ENCODE measurements at places on chromosomes 16 and 17.

- DNase-seq, result no peak
Measured at GRCh38 chr17:42459256-42459800, 650 bp downstream of the ATP6V0A1 start.

- no peak for DNase-seq
Measured at GRCh38 chr16:3787924-3788661, 70.8 kb upstream of the TRAP1 start.

DNA sequence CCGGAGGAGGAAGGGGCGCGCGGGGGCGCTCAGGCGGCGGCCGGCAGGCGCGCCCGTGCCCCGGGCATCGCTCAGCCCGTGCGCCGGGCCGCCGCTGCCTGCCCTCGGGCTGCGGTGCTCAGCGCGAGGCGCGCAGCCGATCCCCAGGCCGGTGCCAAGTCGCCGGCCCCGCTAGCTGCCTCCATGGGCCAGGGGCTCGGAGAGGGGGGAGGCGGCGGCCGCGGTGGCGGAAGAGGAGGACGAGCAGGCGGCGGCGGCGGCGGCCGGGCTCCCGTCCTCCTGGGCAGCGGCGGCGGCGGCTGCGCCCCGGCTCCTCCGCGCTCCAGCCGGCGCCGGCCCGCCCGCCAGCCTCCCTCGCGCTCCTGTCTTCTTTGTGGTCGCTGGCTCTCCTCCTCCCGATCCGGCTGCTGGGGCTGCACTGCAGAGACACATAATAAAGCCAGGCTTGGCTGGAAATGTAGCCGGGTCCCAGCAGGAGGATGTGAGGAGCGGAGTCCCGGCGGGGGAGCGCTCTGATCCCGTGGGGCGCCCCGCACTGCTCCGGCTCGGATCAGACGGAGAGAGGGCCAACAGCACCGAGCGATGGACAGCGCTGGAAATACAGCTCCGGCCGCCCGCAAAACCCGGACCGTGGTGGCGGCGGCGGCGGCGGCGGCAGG, 889 bp upstream of the ZNF423 start:
- DNase-seq, result no peak

GRCh38 chr17:14068542-14069250, 608 bp upstream of the COX10 start:
- DNase-seq, result no peak

DNA sequence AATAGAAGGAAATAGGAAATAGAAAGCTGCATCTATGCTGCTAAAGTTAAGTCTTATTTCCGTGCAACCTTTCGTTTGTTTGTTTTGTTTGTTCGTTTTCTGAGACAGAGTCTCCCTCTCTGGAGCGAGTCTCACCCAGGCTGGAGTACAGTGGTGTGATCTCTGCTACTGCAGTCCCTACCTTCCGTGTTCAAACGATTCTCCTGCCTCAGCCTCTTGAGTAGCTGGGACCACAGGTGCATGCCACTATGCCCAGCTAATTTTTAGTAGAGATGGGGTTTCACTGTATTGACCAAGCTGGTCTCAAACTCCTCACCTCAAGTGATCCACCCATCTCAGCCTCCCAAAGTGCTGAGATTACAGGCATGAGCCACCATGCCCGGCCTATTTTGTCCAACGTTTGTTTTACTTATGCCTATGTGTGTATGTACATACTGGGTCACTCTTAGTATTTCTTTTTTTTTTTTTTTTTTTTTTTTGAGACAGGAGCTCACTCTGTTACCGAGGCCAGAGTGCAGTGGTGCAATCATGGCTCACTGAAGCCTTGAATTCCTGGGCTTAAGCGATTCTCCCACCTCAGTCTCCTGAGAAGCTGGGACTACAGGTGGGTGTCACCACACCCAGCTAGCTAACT, 16.8 kb downstream of the BMERB1 start:
- DNase-seq, result no peak

- DNase-seq, result no peak
Measured at GRCh38 chr16:67257486-67258160, 8.8 kb downstream of the SLC9A5 start.

GRCh38 chr16:9820476-9821246, 361.6 kb downstream of the GRIN2A start:
- no peak for DNase-seq

GRCh38 chr17:64004903-64005733, 7.0 kb downstream of the PRR29 start:
- DNase-seq, result no peak

DNA sequence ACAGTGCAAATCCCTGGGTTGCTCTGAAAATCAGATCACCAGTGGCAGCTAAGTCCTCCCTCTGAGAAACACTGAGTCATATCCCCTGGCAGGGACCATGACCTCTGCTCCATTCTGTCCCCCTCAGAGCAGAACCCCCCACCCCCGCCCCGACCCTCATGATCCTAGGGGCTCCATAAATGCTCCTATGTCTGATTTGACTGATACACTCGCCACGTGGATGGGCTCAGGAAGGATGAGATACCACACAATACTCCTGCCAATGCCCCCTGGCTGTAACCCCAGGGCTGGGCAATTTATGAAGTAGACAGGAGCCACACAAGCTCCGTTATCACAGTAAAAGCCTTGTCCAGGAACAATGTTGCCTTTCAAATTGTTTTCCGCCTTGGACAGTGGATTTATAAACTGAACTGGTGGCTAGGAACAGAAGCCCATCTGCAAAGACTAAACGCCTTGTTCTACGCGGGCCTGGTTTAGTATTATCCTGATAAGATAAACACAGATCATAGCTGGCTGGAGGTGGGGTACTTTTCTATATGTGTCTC, 394.8 kb downstream of the SLC39A11 start:
- DNase-seq, result no peak

- DNase-seq, result peak; percentile 24
Measured at GRCh38 chr17:3012926-3013581, 50.4 kb downstream of the OR1D5 start.

DNA sequence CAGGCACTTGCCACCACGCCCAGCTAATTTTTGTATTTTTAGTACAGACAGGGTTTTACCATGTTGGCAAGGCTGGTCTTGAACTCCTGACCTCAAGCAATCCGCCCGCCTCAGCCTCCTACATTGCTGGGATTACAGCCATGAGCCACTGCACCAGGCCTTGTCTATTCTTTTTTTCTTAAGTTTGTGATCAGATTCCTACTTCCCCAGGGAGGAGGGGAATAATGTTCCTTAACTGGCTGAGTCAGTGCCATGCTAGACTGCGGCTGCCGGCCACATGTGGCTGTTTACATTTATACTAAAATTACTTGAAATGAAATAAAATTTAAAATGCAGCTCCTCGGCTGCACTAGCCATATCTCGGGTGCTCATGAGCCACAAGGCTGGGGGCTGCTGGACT, 27.8 kb upstream of the USP36 start:
- DNase-seq, result no peak

DNA sequence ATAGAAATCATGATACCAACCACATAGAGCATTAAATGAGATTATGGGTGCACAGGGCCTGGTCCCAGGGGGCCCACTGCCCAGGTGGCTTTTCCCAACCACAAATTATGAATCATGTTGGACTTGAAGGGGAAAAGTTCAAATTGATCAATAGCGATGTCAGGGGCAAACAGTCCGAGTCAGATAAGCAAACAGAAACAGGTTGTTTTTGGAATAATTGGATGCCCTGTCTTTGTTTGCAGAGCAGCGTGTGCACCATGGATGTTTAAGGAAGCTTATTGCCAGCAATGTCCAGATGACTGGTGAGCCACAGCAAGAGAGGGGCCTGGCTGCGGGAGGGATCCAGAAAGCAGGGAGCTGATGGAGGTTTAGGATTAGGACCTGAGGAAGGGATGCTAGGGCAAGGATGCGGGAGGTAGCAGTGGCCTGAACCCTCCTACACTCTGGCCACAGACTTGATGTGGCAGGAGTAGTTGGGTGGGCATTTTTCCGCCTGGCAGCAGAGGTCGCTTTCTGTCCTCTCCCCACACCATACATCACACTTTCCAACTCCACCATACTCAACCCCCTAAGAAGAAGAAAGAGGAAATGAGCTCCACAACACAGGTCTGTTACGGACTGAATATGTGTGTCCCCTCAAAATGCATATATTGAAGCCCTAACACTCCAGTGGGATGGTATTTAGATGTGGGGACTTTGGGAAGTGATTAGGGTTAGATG, 266.4 kb upstream of the RPL38 start:
- no peak for DNase-seq

DNA sequence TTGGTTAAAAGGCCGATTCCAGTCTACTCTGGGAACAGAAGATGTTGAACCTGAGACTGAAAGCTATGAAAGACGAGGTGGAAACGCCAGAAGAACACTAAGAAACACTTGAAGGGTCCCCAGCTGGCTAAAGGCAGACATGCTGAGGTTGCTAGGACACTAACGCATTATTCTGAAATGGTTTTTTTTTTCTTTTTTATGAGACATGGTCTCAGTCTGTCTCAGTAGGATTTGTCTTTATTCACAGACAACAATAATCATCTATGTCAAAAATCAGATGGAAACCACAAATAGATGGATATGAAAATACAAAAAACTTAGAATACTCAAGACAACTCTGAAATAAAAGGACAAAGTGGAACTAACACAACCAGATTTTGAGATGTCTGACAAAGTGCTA, 35.0 kb upstream of the RASD1 start:
- DNase-seq, result no peak

DNA sequence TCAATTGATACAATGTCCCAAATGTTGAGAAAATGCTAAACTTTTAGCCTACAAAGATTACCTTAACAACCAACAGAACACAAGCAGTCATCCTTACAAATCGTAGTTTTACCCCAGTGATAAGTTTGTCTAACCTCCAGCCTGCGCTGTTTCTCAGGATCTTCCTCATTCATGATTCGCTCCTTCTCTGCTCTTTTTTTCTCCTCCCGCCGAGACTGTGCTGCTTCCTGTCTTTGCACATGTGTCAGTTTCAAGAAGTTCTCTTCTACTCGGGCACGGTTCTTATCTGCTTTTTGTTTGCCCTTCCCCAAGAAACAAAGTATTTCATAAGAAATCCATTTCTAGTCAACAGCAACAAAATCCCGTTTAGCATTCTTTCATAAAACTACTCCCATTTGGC, 10.2 kb upstream of the STRADA start:
- DNase-seq, result no peak

DNA sequence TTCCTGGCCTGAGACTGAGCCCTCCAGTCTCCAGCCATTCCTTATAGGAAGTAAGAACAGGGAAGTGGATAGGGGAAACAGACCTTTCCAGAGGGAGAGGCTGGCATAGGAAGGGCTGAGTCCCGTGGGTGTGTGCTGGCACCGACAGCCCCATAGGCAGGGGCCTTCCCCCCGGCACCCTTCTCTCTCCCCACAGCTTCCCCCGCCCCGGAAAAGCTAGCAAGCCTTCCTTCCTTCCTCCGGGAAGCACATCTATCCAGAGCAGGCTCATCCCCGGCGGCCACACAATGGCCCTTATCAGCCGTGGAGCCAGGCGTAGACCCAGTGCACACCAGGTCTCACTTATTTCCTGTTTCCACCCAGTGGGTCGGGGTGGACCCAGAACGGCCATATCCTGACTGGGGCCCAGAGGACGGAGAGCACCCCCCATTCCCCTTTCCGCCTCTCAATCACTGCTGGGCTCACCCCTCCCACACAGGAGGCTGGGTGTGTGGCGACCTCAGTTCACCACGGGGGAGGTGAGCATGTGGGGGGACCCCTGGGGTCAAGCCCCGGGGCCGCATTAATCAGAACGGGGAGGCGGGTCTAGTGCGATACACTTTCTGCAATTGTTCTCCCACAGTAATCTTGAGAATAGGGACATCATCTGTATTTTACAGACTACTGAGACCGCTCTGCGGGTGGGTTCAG, 950 bp upstream of the MYO1C start:
- no peak for DNase-seq

DNA sequence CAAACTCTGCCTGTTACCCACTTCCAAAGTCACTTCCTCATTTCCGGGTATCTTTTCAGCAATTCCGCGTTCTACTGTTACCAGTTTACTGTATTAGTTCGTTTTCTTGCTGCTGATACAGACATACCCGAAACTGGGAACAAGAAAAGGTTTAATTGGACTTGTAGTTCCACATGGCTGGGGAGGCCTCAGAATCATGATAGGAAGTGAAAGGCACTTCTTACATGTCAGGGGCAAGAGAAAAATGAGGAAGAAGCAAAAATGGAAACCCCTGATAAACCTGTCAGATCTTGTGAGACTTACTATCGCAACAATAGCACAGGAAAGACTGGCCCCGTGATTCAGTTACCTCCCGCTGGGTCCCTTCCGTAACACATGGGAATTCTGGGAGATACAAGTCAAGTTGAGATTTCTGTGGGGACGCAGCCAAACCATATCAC, 30.9 kb downstream of the PAFAH1B1 start:
- DNase-seq, result no peak

DNA sequence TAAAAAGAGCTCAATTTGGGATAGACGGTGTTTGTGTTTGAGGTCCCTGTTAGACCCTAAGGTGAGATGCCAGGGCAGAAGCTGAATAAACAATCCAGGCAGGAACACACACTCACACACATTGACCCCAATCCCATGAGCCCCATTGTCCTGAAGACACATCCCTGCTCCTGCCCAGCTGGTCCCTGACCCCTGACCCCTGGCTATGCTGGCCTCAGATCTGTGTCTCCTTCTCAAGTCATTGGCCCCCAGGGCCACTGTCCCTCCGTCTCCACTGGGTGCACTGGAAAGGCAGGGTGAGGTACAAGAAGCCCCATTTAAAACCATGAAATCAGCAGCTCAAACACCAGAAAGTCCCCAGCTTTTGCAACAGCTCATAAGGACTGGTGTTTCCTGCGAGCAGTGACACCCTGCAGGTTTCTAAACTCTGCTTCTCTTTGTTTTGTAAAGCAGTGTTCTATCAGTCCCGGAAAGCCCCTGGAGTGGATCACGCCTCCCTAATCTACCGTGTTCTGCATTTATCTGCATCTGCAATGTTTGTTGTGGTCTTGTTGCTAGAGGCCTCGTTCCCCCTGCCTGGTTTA, 18.0 kb upstream of the ASGR2 start:
- no peak for DNase-seq

GRCh38 chr17:79960788-79961522, 74.7 kb downstream of the TBC1D16 start:
- no peak for DNase-seq

DNA sequence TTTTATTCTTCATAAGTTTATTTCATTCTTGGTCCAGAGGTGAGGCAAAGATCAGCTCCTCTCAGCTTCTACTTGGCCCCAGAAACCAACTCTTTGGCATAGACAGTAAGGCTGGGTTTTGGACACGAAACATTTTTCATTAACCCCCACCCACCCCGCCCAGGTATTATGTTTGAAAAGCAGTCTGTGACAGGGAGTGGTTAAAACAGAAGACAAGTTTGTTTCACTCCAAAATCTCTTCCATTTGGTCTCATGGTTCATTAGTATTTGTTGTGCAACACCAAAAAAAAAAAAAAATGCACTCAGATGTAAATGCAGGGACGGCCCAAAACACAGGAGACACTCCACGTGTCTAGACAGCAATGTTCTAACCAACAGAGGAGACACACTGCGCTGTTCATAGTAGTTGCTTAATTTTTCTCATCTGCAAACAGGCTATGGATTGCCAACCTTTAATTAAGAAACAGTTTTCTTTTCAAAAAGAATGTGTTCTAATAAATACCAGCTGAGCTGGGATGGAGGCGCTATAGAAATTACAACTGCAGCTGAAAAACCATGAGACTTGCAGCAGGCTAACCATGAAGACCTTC, 39.8 kb upstream of the MMP2 start:
- no peak for DNase-seq

GRCh38 chr16:19605701-19606100, 50.2 kb downstream of the VPS35L start:
- no peak for DNase-seq

GRCh38 chr17:75681289-75681688, 14.2 kb downstream of the SAP30BP start:
- no peak for DNase-seq

Measured in stimulated activated CD4-positive, alpha-beta T cell treated with anti-CD3 and anti-CD28 coated beads, Interleukin-1b, Interleukin-23, amount 100 ng/mL, for 1 hour (primary cell).